ENCODE measurements at places on chromosomes 5 and 9.
A peak's percentile ranks its signal among the peaks of the same experiment; 100 is the strongest.

DNA sequence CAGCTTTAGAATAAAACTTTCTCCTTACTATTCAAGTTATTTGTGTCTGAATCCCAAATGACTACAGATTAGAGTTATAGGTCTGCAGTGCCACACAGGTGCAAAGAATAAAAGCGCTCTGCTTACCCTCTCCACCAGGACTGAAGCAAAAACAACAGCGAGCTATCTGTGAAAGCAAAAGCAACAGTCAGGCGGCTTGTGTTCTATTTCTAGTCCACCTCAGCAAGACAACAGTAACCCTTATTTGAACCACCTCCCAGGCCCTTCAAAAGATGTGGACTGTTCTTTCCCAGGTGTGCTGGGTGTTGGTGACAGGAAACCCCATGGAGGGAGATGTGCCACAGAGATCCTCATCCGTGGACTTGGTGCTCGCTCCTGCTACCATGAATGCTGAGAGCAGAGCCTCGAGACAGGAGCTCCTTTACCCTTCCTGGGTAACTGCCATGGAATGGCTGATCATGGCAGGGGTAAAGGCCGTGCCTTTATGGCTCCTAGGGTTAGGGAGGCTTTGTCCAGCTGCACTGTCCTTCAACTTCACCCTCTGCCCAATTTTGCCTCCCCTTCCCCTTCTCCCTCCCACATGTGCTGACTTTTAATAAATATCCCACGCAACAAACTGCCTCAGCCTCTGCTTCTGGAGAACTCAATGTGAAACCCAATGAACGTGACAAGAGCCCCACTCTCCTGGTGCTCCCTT, 108.6 kb downstream of the SERINC5 start:
- DNase-seq = no peak

- no peak for DNase-seq
These were observed 79.6 kb downstream of the SMIM15 start for GRCh38 chr5:61082516-61083280.

DNA sequence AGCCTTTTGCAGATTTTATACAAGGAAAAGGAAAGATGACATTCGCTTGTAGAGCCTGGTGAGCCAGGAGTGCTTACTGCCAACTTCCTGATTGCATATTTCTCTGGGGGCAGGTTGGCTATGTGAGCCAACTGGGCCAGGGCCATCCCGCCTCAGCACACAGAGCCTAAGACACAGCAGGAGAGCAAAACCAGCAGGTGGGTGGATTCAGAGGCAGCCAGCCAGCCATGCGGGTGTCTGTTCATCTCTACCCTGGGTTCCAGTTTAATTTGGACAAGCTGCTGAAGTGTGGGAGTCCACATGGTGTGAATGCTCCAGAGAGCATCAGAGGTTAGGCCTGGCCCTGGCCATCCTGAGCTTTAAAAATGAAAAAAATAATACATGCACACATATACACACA, 291.4 kb downstream of the ARHGEF28 start:
- no peak for DNase-seq

DNA sequence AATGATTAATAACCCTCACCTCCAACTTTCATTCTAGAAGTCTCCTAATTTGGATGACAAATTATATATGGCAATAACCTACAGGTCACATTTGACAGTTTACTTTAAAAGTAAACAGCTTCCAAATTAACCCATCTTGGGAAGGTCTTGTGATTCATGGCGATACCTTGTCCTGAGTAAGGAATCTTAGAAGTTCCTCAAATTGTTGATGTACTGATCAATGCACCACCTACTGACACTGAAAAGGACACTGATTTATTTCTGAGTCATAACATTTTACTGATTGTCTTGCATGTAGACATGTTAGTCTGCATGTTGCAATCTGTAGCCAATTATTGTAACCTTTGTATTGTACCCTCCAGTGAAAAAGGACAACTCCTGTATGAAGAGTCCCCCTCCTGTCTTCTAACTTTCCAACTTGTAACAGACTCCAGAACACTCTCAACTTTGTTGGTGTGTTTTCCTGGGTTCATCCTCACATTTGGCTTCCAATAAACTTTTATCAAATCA, 16.0 kb upstream of the SLC22A5 start:
- no peak for DNase-seq

GRCh38 chr9:27766073-27766835, 193.0 kb upstream of the C9orf72 start:
- no peak for DNase-seq

DNA sequence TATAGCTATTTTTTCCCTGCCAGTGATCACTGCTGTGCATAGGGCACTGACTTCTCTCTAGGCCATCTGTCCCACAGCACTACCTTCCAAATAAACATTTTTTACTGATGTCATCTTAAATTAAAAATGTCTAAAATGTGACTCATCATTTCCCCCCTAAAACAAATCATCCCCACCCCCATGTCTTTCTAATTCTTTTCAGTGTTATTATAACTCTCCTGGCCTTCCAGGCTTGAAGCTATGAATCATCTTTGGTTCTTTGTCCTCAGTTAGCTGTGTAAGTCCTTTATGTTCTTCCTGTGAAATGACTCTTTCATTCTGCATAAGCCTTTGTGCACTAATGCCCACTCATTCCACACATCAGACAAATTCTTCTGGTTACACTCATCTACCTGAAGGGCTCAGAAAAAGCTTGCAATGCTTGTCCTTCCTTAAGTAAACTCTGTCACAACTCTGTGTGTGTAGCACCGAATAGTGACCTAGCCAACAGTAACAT, 78.1 kb downstream of the CFAP95 start:
- no peak for DNase-seq

- DNase-seq = no peak
These were observed 207.9 kb upstream of the SLC27A6 start for GRCh38 chr5:128757196-128757959.

- DNase-seq = no peak
These were observed 293.6 kb downstream of the FER start for GRCh38 chr5:109041317-109041716.

GRCh38 chr5:83001796-83002381, 75.3 kb downstream of the TMEM167A start:
- DNase-seq = no peak

DNA sequence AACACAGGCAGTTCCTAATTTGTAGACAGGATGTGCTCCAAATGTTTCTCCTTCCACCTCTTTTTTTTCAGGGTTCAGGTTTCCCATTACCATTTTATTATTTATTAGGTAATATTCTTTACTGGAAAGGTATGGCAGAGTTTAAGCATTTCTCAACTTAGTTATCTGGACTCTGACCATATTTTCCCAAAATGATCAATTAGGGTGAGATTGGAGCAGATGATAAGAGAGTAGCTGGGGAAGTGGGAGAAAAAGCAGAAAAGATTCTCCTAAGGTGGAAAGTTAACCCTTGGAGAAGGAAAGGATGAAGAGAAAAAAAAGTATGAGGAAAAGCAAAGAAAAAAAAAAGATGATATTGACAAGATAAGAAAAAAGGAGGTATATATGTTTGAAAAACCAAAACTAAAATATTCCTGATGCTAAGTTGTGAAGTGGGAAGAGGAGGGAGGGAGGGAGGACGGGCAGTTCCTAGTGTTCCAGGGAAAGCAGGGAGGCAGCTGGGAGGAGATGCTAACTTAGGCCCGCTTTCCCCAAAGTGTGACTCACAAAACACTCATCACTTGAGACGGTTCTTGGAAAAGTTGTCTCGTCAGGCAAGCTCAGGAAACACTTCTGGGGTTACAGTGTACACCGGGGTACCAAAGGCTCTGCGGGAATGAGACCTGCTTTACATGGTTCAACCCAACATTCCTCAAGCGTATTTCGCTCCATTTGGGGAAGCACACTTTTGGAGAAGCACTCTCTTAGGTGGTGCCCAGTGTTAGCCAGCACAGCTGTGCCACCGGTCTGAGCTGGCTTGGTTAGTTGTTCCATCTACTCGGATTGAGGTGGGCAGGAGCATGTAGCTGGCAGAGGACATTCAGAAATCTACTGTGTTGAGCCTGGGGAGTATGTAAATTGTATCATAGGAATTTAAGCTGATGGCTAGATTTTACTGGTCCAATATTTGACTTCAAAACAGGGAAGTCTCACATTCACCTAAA, 35.1 kb downstream of the B4GALT1 start:
- peak; percentile 24 for DNase-seq

DNA sequence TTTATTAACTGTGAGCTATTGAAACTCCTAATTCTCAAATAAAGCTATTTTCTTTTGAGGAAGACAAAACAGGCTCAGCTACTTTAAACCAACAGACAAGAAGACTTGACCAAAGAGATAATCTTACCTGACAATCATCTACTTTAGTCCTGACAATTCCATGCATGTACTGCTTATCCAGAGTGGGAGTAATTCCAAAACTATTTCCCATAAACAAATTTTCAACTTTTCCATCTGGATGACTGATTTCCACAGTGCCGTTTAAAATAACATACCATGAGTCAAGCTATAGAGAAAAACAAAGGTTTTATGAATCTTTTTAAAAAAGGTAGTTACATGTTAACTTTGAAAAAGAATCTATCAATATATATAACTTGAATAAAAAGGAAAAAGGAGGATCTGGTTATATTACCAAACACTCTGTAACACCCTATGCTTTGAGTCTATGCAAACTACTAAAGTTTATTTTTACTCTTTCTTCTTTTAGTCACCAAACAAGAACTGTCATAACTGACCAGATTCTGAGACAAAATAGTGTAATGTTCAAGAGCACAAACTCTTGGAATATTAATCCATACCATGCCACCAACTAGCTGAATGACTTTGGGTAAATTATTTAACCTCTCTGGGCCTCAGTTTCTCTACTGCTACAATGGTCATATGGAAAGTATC, 129.7 kb downstream of the RAPGEF6 start:
- no peak for DNase-seq

- DNase-seq = no peak
These were observed 82.0 kb downstream of the YIPF5 start for GRCh38 chr5:144088206-144089064.

GRCh38 chr5:68657055-68657961, 436.5 kb upstream of the SLC30A5 start:
- no peak for DNase-seq

DNA sequence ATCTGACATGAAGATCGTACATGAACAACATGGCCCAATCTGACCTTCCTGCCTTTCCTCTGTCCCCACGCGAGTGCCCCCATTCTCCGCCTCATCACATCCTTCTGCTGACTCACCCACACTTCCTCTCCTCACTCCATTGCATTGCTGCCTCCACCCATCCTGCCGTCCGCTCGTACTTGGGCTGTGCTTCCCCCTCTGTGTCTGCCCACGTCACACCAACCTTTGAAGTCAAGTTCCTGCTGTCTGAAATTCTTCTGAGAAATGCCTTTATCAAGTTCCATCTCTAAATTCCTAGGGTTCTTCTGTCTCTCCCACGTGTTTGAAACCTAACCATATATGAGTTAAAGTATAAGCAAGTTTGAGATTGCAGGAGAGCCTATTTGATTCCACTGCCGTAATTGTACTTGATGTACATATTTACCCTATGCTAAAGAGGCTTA, 18.0 kb upstream of the STARD4 start:
- DNase-seq = no peak

DNA sequence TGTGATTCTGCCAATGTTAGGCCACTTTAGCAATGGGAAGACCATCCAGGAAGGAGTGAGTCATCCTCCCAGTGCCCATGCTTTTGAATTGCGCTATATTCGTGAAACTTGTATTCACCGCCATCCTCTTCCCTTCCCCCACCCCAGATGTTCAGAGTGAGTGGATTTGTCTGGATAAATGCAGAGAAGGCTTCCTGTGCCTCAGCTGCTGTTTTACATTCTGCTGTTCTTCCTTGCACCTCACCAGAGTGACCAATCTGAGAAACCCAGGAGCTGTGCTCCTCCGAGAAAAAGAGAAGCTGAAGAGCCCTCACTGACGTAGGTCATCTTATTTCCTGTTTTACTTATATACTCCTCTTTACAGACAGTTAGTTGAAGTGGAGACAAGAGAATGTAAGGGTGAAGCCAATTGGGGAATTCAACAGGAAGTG, 24.6 kb upstream of the SVEP1 start:
- no peak for DNase-seq

- no peak for DNase-seq
These were observed 11.8 kb upstream of the TGFBI start for GRCh38 chr5:136016945-136017530.

GRCh38 chr9:127987103-127987614, 6.4 kb upstream of the EEIG1 start:
- no peak for DNase-seq

GRCh38 chr5:29054694-29055093, 2016.3 kb upstream of the CDH9 start:
- no peak for DNase-seq

DNA sequence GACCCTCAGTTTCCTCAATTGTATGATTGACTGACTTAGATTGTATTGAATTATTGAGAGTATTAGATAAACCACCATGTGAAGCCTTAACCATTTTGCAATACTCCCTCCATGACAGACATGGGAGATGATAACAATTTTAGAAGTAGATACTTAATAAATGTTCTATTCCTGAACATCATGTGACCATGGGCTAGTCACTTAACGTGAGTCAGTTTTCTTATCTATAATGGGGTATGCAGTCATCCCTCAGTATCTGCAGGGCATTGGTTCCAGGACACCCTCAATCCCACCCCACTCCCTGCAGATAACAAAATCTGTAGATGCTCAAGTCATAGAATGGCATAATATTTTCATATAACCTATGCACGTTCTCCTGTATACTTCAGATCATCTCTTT, 31.0 kb downstream of the SNX18 start:
- no peak for DNase-seq

DNA sequence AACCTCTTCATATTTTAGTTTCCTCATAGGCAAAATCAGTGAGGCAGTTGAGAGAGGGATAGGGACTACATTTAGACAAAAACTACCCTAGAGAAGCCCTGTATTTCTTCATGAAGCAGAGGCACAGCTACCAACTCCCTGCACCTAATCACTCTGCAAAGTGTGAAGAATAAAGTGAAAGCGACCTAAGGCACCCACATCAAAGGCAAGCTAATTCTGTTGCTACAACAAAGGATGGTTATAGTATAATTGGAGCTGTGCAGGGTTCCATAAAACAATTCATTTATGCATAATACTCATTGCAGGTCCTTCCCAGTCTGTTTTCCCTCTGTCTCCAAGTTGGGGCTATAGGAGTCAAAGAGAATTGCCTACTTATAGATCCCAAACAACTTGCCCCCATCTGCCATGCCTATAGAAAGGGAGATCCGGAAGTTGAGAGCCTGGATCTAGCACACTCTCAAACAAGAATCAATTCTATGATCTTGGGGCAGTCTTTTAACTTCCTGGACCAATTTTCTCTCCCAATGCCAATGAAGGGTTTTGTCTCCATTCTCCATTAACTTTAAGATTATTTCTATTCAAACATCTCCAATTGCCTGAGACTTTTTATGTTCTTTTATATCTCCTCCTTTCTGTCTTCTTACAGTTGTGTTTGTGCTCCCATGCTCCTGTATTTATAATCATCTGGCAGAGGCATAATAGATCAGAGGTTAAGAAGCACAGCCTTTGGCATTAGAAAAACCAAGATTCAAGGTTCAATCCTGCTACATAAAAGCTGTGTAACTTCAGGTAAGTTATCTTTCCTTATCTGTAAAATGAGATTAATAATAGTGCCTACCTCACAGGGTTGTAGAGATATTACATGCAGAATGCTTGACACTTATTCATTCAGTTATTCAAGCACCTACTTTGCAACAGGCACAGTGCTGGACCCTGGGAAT, 56.0 kb upstream of the PTGER4 start:
- DNase-seq = no peak

GRCh38 chr5:96537386-96537785, 104.3 kb upstream of the PCSK1 start:
- no peak for DNase-seq

All from posterior cingulate gyrus (tissue), 11 donors.